ENCODE measurements at places on chromosomes 6 and 20.

- no peak for DNase-seq
Measured at GRCh38 chr6:99165838-99166237, 183.6 kb downstream of the FAXC start.

DNA sequence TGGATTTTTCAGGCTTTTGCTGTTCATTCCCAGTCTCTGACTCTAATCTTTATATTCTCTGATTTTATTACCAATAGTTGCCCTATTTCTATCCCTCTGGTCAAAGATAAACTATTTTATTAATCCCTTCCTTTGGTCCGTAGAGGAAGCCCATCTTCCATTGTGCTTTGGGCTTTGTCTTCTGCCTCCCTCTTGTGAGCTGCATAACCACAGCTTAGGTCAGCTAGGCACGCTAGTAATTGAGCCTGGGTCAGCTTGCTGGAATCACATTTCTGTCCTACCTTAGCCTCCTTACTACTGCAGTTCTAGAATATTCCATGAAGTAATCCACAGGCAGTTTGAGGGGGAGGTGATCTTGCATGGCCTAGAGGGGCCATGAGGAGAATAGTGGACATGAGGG is 49.4 kb downstream of the TRMT11 start:
- DNase-seq: no peak

DNA sequence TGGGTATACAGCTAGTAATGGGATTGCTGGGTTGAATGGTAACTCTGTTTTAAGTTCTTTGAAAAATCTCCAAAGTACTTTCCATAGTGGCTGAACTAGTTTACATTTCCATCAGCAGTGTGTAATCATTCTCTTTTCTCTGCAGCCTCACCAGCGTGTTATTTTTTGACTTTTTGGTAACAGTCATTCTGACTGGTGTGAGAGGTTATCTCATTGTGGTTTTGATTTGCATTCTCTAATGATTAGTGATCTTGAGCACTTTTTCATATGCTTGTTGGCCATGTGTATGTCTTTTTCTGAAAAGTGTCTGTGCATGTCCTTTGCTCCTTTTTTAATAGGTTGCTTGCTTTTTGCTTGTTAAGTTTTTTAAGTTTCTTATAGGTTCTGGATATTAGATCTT is 194.2 kb upstream of the PHACTR1 start:
- DNase-seq: no peak

DNA sequence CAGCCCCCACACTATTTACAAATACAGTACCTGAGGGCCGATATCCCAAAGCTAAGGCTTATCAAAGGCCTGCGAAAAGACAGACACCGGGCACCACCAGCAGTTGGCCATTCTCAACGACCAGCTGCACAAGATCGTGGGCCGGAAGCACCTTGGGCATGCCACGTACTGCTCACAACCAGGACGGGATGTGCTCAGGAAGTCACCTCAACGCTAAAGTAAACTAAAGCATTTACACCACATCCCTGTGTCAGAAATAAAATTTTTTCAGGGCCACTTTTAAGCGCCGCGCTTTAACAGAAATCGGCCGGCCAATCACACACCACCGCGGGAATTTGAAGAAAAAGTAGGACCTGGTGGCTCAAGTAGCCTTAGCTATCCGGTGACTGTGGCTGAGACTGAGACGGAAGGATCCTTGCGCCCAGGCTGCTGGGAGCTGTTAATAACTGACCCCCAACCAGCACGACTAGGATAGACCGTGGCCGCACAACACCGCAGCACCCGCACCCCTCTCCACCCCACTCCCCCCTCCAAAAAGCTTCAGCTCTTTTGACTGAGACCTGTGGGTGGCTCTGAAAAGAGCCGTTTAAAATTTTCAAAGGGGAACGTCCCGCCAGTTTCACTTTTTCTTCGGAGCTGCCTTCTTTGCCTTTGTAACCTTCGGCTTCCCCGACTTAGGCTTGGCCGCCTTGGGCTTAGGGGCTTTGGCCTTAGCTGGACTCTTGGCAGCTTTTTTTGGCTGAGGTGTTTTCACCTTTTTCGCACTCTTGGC is 131.2 kb upstream of the BTN3A2 start:
- DNase-seq: no peak

GRCh38 chr6:9140951-9141460 is 705.7 kb upstream of the SLC35B3 start:
- no peak for DNase-seq

DNA sequence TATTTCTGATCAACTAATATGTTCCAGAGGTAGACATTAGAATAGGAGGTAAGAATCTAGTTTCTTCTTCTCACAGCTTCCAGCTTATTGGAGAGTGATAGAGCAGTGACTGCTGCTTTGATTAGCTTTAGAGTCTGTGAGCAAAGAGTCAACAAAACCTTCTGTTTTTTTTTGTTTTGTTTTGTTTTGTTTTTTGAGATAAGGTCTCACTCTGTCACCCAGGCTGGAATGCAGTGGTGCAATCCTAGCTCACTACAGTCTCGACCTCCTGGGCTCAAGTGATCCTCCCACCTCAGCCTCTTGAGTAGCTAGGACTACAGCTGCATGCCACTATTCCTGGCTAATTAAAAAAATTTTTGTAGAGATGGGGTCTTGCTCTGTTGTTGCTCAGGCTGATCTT is 39.3 kb downstream of the TSBP1 start:
- DNase-seq: no peak

GRCh38 chr6:154638369-154638768 is 94.8 kb upstream of the SCAF8 start:
- no peak for DNase-seq

Measured in H7 (cell line).